ENCODE measurements at places on chromosomes 12 and 14.

DNA sequence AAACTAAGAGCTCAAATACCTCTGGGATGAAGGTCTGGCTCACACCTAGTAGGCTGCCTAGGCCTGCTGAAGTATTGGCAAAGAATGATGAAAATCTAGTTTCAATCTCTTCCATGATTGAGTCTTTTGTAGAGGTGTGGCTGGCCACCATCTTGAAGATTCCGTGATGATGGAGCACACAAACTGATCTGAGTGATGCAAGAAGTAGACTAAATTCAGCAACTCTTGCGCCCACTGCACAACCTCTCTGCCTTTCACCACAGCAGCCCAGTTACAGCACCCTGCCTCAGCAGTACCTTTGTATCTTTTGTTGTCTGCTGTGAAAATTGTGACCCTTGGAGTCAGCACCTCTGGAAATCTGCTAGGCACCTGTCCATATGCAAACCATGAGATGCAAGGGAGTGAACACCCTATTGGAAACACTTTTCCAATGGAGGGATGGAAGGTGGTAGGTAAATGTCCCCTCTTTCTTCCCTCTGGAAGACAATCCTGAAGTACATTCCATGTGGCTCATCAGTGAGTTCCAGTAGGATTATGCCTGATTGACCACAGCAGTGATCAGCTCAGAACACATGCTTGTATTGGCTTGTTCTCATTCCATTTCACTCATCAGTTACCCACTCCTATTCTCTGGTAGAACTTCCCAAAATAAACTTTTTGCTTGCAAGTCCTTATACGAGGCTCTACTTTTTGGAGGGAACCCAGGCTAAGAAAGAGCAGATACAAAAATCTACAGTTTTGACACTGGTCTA, 58.6 kb downstream of the BTBD7 start:
- DNase-seq = no peak

- DNase-seq = no peak
Measured at GRCh38 chr14:37610945-37611523, 15.6 kb downstream of the TTC6 start.

- no peak for DNase-seq
Measured at GRCh38 chr12:116916122-116916521, 5.4 kb downstream of the FBXW8 start.

DNA sequence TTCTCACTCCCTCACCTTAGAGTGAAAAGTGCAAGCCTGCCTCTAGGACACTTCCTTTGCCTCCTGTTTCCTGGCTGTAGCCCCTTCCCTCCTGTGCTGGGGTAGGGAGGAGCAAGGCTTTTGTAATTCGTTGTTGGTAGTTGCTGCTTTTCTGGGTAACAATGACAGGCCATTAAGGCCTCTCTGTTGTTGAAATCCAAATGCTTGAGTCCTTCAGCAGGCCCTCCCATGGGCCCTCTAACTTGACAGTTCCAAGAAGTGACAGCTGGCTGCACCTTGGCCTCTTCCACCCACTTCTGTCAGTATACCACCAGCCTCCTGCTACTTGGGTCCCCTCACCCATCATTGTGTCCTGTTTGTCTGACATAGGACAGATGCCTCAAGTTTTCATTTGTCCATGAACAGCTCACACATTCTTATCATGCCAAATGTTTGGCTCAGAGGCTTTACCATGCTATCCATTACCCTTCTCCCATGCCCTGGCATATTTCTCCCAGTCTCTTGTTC, 103.7 kb upstream of the PDE3A start:
- DNase-seq = no peak

- no peak for DNase-seq
Measured at GRCh38 chr12:76813265-76813664, 49.4 kb downstream of the ZDHHC17 start.

- no peak for DNase-seq
Measured at GRCh38 chr14:28542040-28542439, 224.5 kb upstream of the FOXG1 start.

DNA sequence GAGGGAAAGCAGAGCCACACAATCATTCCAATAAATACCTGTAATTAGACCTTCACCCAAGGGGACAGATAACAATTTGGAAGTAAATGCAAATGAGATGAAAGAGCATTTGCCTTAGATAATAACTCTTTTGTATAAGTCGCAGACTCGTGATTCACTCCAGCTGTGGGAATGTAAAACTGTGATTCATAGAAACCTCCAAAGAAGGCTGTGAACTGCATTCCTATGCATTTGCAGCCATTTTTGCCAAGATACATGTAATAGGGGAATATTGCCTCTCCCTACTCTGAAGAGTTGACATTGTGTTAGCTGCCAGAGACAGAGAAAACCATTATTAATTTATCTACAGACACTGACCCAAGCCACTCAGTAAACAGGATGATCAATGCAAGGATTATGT, 181.9 kb upstream of the ARHGAP5 start:
- no peak for DNase-seq

DNA sequence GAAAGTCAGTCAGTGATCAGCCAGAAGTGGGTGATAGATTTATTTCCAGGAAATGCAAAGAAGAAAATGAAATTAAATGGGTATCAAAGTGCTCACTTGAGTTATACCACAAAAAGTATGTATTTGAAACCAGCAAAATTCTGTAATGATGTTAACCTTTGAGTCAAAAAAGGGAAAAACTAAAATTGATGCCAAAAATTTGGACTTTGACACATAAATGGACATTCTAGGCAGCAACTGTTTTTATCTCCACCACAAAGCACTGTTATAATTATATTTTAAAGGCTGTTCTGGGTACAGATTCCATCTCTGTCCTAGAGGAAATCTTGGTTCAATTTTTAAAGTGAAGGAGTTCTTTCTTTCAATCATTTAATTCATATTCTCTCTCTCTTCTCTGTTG, 31.7 kb upstream of the KCNJ8 start:
- DNase-seq = no peak

- no peak for DNase-seq
Measured at GRCh38 chr12:28456934-28457710, 266.9 kb downstream of the CCDC91 start.

DNA sequence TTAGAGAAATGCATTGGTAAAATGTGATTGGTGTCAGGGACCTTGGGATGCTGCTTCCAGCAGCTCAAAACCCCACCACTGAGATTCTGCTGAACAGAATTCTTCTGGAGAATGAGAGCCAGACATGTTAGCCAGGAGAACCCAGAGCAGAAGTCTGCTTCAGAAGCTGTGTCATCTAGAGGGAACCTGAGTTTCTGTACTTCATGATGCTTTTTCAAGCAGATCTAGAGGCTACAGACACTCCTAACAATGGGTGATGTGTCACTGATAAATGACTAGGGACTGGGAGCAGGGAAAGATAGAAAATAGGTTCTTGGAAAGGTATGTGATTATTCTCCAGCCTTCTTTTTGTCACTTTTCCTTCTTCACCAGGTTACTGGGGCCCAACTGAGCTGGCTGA, 41.6 kb downstream of the KANSL2 start:
- no peak for DNase-seq

- DNase-seq = no peak
Measured at GRCh38 chr12:14540801-14541462, 26.8 kb downstream of the PLBD1 start.

- no peak for DNase-seq
Measured at GRCh38 chr12:71694099-71694820, 8.4 kb downstream of the TMEM19 start.

GRCh38 chr14:64611358-64612020, 61.7 kb downstream of the PPP1R36 start:
- no peak for DNase-seq

GRCh38 chr12:124319368-124320050, 24.6 kb downstream of the RFLNA start:
- no peak for DNase-seq

GRCh38 chr12:68348419-68348818, 16.3 kb upstream of the MDM1 start:
- no peak for DNase-seq

DNA sequence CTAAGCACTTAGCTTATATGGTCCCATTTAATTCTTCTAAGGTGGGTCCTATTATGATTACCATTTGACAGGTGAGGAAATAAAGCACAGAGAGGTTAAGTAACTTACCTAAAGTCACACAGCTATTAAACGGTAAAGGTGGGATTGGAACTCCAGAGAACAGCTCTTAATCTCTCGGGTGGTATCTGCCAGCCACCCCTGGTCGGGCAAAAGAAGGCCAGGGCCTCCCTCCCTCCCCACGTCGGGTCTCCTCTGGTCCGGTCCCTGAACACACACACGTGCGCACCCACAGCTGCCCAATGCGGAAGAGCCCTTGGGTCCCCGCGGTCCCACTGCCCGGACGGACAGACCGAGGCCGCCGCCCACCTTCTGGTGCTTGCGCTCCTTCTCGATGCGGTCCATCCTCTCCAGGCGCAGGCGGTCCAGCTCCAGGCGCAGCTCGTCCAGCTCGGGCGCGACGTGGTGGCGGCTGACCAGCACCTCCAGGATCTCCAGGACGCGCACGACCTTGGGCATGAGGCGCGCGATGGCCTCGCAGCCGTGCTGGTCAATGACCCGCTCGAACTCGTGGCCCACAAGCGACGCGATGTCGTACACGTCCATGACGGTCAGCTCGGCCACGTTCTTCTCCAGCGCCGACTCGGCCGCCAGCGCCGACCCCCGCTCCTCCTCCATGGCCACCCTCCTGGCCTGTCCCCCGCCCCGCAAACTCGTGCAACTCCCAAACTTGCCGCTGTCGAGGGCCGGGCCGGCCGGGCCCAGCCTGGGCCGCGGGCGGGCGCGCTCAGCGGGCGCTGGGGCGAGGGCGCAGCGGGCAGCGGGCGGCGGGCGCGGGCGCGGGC, 490 bp downstream of the RILPL1 start:
- DNase-seq = no peak

- no peak for DNase-seq
Measured at GRCh38 chr12:41418586-41418985, 230.5 kb downstream of the PDZRN4 start.

DNA sequence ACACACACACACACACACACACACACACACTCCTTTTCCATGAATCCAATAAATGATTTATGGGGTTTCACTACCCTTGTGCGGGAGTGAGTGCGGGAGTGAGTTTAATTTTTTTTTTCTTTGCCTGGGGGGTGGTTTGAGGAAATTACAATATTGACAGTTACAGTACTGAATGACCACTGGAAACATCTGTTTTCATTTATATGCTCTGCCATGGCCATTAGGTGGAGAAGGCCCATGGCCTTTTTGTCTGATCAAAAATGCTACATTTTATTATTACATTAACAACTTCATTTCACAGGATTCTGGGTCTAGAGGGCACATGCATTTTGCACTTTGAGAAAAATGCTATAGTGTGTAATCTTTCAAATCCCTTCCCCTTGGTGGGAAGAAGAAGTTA, 5.9 kb downstream of the TBX3 start:
- DNase-seq = no peak

- DNase-seq = no peak
Measured at GRCh38 chr14:95458459-95458858, 58.0 kb downstream of the SYNE3 start.

- no peak for DNase-seq
Measured at GRCh38 chr12:82242729-82243128, 115.5 kb downstream of the CCDC59 start.

DNA sequence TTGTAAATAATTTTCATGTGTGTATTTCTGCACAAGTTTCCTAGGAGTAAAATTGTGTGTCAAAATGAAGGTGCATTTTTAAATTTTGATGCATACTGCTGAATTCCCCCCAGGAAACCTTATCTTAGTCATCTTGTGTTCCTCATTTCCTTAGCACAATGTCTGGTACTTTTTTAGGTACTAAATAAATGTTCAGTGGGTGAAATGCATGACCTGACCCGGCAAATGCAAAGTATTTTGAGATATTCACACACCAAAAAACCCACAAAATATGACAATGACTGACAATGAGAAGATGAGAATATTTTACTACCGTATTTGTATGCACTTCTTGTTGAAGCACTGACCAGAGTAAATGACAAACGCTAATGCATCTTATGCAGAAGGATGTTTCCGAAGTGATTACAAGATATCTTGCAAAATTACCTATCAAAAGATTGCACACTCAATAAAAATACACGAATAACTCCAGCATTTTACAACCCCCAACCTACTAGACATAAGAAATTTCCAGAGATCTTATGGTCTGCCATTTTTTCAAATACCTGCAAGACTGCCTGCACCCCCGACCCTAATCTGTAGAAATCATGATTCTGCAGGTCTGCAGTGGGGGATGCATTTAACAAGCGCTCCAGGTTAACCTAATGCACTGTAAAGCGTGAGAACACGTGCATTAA, 895 bp upstream of the PRKAB1 start:
- no peak for DNase-seq

- no peak for DNase-seq
Measured at GRCh38 chr12:95623554-95624170, 72.4 kb upstream of the USP44 start.

- DNase-seq = no peak
Measured at GRCh38 chr12:96106137-96106536, 70.8 kb upstream of the LTA4H start.

DNA sequence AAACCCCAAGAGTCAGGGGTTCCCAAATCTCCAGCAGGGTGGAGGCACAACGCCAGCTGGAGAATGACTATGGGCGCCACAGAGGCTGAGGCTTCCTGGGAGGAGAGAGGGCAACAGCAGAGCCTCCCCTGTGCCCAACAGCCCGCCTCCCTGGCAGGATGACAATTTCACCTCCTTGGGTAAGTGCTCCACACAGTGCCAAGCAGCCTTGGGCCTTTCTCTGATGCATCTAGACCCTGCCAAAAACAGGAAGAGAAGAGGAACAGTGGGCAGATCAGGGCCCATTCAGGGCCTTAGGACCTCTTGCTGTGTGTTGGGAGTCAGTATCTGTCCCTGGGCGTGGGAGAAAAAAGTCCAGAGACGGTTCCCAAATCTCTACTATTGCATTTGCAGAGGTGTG, 5.0 kb upstream of the OR10P1 start:
- no peak for DNase-seq

DNA sequence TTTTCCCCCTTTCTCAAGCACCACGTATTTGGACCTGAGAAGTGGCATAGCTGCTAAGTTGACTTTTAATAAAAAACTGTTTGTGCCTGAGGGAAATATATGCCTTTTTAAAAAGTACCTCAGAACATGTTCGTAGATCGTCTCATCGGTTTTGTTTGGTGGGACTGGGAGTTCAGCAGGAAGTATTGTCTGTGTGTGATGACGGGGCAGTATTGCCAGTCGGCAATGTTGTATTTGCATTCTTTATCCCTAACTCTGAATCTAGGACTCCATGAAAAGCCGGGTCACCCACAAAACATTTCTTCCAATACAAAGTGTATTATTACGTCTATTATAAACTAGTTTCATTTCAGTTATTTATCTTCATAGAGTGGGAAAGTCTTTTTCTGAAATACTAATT, 19.7 kb upstream of the FGD4 start:
- no peak for DNase-seq

- DNase-seq = no peak
Measured at GRCh38 chr12:42182394-42182793, 37.7 kb upstream of the GXYLT1 start.

DNA sequence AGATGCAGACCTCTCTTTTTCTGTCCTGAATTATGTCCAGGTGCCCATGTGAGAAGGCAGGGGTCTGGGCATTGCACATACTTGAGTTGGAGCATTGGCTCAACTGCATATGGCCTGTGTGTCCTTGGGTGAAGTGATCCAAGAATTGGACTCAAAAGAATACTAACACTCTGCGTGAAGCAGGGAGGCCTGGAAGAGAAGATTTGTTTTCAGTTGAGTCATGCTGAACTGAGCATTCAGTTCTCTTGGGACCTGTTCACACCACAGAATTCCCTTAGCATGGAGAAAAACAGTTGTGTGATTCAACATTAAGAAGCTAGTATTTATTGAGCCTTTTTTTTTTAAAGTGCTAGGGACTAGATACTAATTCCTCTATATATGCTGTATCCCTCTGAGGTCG, 164.7 kb upstream of the TBX3 start:
- no peak for DNase-seq

GRCh38 chr12:47935184-47935583, 28.2 kb upstream of the TMEM106C start:
- DNase-seq = no peak
